ENCODE measurements at places on chromosomes 3 and 15.
A peak's percentile ranks its signal among the peaks of the same experiment; 100 is the strongest.

DNA sequence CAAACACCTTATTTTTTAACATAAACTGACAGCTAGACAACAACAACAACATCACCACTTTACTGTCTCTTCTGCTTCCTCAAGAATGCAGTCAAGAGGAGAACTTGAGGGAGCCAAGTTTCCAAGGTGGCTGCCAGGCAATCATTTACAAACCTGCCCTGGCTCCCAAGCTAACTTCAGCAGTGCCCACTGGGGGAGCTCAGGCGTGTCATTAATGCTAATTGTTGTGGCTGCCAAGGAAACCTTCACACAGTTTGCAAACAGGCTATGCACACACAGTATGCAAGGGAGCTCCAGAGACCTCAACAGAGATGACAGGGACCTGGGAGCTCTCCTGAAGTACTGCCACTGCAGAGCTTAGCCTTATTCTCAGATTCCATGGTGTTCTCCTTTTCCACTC lies 2.1 kb downstream of the DZIP1L start:
- DNase-seq = no peak

GRCh38 chr3:48548729-48549705 lies 7.6 kb downstream of the PFKFB4 start:
- peak; percentile 84 for DNase-seq

DNA sequence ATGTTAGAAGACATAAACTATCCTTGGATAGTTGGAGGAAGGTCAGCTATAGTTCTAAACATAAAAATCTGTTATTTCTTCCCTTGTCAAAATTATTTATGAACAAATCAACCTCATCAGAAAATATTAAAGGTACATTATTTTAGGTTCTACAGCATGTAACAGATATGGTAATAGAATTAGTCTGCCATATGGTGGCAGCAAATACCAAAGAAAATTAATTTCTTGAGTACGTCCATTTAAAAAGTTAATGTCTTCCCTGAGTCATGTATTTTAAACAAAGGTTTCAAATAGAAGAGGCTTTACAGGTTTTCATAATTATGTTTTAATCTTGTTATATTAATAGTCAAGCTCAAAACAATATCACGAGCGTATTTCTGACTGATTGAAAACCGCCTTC lies 17.9 kb upstream of the ANKRD28 start:
- no peak for DNase-seq

- DNase-seq = no peak
These were observed 24.1 kb upstream of the MINAR1 start for GRCh38 chr15:79408041-79408440.

DNA sequence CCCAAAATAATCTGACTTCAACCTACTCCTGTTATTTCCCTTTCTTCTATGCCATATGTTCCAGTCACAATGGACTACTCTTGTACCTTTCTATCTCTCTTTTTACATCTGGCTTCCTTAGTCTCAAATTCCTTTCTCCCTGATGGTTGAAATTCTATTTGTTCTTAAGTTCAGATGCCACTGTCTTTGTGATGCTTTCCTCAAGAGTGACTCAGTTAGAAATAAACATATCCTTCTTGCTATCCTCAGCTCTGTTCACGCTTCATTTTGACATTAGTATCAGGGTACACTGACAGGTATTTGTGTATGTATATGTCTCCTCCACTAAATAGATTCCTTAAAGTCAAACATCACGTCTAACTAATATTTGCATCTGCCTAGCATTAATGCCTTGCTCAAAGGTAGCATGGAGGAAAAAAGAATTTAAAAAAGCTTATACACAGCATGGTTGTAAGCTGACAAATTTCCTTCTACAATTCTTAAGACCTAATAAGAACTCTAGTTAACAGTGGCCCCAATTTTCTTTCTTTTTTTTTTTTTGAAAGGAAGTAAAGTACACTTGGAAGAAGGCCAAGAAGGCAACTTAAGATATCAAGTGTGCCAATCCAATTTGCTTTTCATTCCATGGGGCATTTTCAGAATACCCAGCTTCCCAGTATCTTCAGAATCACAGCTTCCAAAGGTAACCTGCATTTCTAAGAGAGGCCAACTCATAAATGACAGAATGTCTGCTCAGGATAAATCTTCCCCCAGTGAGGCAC lies 58.0 kb downstream of the CHAC1 start:
- no peak for DNase-seq

DNA sequence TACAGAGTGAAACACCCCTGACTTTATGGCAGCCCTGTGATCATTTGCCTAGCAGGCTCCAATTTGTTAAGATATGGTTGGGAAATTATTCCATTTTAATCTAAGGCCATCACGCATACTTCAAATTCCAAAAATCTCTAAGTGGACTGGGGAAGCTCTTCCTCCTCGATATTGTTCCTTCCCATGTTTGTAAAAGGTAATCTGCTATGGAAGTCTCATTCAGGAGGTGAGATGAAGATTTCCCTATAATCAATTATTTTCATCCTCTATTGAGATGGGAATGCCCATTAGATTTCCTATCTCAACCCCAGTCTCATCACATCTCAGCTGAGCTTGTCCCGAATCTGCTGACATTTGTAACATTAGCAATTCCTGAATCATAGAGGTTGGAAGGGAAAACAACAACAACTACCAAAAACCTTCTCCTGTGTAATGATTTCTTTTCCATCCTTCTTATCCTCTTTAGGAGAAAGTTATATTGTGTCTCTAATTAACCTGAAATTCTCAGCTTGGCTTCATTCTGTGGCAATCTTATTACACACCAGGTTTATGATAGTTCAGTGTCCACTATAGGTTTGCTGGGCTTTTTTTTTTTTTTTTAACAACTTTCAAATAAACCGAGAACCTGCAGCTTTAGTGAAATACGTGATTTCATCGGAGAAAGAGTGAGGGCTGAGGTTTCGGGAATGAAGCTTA lies 2.2 kb upstream of the NR2F2 start:
- DNase-seq = no peak

DNA sequence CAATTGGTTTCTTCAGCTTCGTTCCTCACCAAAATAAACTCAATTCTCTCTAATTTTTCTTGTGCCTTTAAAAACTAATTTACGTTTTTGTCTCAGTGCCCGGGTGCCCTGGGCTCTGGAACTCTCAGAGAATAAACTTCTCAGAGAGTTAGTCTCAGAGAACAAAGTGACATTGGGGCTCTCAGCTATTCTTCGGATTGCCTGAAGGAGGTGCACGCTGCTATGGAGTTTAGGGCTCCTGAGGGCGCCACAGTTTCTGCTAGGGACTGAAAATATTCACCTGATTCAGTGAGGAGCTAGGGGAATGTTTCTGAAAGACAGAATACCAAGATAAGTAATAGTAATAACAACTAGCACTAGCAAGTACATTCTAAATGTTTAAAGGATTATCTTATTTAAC lies 22.7 kb downstream of the ZIC4 start:
- no peak for DNase-seq

GRCh38 chr3:53154881-53155285 lies 6.1 kb upstream of the PRKCD start:
- no peak for DNase-seq

DNA sequence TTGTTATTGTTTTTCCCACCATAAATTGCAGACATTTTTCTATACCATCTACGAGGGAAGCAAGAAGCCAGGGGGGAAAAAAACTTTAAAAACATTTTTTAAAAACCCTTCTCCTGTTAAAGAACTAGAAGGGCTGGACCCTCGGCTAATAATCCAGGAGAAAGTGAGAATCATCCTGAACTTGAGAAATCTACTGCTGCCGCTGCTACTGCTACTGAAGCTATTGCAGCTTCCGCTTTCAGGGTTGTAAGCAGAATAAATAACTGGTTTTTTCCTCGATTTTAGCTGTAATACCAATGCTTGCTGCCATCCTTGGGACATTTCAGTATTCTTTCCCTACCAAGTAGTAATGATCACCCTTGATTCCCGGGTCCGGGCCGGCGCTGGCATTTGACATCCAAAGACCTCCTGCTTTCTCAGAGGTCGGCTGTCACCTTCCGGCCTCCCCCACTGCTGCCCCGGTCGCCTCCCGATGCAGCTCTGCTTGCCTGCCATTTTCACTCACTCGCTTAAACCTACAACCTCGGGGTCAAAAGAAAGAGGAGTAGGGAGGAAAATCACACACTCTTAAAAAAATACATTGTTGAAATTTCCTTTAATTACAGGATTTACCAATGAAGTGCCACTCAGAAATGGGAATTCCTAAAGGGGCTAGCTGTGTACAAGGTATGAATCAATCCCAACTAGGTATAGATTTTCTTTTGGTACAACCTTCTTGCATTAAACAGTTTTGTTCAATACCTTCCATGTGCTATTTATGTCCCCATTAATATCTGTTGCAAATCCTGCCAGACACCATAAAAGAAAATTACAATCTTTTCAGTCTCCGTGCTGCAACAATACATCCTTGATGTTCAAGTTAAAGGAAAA lies 674 bp upstream of the MECOM start:
- no peak for DNase-seq

GRCh38 chr3:96813134-96813819 lies 1.1 kb upstream of the EPHA6 start:
- DNase-seq = peak; percentile 45

DNA sequence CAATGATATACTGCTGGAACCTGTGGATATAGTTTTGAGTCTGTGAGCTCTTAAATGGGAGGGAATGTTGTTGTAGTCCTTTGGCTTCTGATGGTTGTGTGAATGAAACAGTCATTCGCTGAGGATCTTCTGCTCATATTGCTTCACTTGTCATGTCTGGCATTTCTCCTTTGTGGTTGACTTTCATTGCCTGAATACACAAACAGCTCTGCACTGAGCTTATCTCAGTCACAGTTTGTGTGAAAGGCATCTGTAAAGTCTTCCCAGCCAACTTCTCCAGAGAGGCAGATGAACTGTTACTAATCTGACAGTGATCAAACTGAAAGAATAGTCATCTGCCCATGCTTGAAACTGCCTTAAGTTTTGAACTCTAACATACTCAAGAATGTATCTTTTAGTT lies 59.8 kb downstream of the TMED3 start:
- no peak for DNase-seq

Measured in stimulated activated CD4-positive, alpha-beta T cell treated with anti-CD3 and anti-CD28 coated beads, Interleukin-4, amount 100 ng/mL, for 1 hour (primary cell).